Stimulated activated CD8-positive, alpha-beta memory T cell treated with anti-CD3 and anti-CD28 coated beads, Interleukin-4, amount 100 ng/mL, for 4 hours (primary cell): ENCODE measurements at places on chromosomes 4 and X.

DNA sequence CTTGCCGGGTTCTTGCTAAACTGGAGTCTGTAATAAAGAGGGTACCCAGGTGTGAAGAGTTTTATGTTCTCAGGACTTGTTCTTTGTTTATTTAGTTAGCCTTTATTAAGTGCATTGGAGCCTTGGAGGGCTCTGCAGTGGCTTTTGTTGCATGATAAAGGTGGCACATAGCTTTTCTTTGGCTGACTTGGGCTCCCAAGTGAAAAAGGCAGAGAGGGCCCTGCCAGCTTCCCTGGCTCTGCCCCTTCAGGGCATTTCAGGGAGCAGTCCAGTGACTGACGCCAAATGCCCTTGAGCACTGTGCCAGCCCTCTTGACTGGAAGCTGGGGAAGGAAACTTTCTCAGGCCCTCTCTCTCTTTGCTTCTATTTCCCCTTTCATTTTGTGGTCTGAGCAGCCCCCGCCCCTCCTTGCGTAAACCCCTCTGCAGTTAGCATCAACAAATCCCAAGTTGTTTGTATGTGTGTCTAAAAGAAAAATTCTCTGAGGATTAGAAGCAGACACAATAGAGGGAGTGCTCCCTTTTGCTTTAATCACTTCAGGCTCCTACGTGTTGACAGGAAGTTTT is 152.2 kb downstream of the NHS start:
- no peak for DNase-seq

DNA sequence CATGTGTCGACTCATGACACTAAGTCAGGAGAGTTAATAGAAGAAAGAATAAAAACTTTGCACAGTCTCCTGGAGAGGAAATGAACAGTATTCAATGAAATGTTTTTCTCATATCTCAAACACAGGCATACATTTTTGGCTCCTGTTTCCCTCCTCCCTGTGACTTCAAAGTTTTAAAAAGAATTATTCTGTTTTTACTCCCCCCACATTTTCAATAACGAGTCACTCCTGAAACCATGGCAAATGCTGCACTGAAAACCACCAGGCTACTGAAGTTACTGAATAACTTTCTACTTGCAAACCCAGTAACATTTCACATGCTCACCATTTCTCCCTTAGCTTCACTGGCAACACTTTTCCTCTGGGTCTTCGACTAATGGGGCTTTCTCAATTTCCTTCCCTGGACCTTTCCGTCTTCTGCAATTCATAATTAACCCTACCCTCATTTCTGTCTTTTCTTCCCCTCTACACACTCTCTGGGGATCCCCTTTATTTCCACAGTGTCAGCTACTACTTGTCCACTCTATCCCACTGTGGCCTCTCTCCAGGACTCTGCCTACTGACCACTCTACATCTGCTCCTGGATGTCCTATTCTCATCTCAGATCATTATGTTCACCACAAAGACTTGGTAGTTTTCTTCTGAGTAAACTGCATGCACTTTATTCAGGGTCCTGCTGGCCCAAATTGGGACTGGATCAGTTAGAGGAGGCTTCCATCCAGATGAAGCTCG is 225.8 kb upstream of the ETNPPL start:
- DNase-seq, result no peak

- DNase-seq, result no peak
Measured at GRCh38 chr4:88575186-88575585, 17.1 kb upstream of the HERC3 start.

GRCh38 chrX:55697381-55697780 is 20.2 kb upstream of the RRAGB start:
- DNase-seq, result no peak

- no peak for DNase-seq
Measured at GRCh38 chrX:19334945-19335626, 8.6 kb upstream of the PDHA1 start.

GRCh38 chr4:168551945-168552695 is 55.3 kb downstream of the PALLD start:
- no peak for DNase-seq
